ENCODE measurements at places on chromosomes 1 and 21.

DNA sequence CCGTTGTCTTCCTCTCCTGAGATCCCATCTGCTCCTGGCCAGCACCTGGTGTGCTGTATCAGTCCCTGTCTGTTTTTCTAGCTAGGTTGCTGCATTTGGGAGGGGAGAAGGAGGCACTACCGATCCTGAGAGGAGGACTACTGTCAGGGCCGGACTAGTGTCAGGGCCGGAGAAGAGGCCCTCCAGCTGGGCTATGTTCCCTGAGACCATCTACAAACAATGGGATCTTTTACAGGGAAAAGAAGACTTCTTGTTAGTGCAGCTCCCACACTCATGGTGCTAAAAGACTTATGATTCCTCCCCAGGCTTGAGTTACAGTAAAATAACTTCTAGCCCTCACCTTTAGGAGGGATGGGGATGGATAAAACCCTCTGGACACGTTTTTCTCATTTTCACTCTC is 141.0 kb upstream of the TNR start:
- no peak for DNase-seq

DNA sequence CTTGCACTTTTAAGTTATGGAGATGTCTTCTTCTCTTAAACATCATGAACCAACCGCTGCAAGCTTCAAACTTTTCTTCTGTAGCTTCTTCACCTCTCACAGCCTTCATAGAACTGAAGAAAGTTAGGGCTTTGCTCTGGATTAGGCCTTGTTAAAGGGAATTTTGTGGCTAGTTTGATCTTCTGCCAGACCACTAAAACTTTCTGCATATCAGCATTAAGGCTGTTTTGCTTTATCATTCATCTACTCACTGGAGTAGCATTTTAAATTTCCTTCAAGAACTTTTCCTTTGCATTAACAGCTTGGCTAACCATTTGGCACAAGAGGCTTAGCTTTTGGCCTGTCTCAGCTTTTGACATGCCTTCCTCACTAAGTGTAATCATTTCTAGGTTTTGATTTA is 43.0 kb upstream of the RGL1 start:
- DNase-seq, result no peak

GRCh38 chr21:46265736-46266525 is 19.5 kb downstream of the MCM3AP start:
- no peak for DNase-seq

DNA sequence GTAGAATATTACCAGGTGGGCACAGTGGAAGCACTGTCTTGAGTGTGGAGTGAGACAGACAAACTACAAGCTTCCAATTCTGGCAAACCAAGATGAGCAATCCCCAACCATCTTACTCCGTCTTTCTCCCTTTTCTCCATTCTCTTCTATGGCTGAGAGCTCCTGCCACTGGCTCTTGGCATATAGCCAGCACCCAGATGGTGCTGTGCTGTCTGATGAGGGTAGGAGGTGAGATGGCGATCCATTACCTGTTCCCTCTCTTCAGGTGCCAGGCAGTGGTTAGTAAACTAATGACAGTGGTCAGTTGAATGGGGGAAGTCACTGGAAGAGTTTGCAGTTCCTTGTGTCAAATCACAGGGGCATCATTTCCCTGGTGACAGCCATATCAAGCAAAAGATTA is 108.4 kb downstream of the FNBP1L start:
- no peak for DNase-seq

DNA sequence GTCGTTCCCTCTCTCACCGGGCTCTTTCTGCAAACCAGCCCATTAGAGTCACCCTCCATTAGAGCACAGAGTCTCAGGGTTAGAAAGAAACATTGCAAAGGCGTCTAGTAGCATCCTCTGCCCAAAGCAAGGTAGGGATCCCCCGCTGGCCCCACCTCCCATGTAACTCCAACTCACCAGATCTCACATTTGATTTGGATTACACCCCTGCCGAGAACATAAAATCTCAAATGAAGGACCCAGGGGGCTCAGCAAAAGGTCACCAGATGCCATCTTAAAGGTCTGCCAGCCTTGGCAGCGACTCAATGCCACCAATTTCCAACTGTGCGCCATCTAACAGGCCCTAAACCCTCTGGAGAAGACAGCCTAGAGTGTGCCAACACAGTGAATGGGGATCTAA is 14.1 kb downstream of the C1orf87 start:
- no peak for DNase-seq

All from hematopoietic multipotent progenitor cell (in vitro differentiated cells).